ENCODE measurements at places on chromosomes 2 and 18.

GRCh38 chr18:63564021-63564420 lies 21.9 kb downstream of the SERPINB12 start:
- DNase-seq, result no peak

- DNase-seq, result no peak
Measured at GRCh38 chr18:26022585-26022984, 67.8 kb downstream of the SS18 start.

- DNase-seq, result peak; percentile 54
Measured at GRCh38 chr2:230924470-230925341, at the start of gene GPR55. GPR55 (minus strand) TSS chr2:230925242; CDS start chr2:230910962, 14,280 bp downstream.

GRCh38 chr18:26874283-26874682 lies 8.8 kb upstream of the AQP4 start:
- DNase-seq, result no peak

DNA sequence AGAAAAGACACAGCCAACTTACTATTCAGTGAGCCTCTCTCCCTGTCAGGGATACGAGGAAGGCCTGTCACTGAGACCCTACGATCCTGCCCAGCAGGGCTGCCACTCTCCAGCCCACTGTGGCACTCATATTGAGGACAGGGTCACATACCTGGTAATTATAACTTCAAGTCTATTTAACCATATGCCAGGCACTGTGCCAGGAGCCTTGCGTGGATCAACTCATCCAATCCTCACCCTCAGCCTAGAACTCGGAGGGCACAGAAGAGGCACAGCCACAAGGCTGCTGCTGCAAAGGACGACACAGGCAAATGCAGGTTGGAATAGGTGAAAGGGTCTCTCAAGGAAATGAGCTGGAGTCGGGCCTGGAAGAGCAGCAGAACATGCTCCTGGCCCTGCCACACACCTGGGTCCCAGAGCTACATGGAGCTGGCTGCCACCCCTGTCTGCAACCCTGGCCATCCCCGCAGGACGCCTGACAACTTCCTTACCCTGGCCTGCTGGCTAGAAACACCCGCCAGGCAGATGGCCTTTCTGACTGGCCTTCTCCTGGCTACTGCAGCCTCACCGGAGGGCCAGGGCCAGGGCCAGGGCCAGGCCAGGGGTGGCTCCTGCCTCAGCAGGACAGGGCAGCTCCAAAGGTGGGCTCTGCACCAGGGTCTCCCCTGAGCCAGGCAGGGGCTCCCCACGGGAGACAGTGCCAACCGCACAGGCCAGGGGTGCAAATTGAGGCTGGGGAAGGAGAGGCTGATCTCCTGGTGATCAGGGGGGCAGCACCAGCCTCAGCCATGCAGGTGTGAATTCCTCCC lies 32.1 kb upstream of the SLC66A3 start:
- no peak for DNase-seq

GRCh38 chr2:37819186-37819585 lies 105.9 kb upstream of the RMDN2 start:
- no peak for DNase-seq

GRCh38 chr2:189684811-189685210 lies 10.3 kb downstream of the ANKAR start:
- no peak for DNase-seq

GRCh38 chr2:8222979-8223694 lies 458.7 kb upstream of the ID2 start:
- no peak for DNase-seq

GRCh38 chr2:177758591-177759371 lies 313.8 kb downstream of the PDE11A start:
- DNase-seq, result no peak

DNA sequence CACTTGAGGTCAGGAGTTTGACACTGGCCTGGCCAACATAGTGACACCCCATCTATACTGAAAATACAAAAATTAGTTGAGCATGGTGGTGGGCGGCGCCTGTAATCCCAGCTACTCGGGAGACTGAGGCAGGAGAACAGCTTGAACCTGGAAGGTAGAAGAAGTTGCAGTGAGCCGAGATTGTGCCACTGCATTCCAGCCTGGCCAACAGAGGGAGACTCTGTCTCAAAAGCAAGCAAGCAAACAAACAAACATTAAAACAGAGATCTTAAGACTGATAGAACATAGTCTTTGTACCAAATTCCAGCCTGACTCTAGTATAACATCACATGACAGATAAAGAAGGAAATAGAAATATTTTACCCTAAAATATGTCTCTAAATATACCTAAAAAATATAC lies 168.1 kb downstream of the PTPRM start:
- DNase-seq, result no peak

GRCh38 chr18:2920027-2920426 lies 73.2 kb downstream of the EMILIN2 start:
- DNase-seq, result no peak

DNA sequence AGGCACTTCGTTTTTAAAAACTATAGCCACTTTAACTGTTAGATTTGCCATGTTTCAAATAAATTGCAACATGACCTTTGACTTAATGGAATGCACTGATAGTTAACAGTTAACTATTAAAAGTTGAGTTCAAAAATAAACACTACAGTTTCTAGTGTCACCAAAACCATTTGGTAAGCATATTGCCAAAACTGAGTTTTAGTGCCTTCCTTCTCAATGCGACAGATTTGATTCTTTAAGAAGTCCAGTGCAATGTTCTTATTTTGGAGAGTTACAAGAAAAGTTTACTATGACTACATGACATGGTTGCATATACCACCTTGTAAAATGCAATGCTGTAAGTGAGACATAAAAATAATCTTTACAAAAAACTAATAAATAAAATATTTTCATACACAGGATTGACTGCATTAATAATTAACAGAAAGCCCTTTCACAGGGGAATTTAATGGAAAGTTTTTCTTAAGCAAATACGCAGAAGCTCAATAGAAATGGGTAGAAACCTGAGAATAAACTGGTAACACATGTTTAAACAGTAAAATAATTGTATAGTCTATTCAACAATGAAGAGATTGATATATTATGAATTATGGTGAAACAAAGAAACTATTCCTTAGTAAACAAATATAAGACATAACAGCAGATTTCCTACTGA lies 53.8 kb downstream of the GRB14 start:
- DNase-seq, result no peak

DNA sequence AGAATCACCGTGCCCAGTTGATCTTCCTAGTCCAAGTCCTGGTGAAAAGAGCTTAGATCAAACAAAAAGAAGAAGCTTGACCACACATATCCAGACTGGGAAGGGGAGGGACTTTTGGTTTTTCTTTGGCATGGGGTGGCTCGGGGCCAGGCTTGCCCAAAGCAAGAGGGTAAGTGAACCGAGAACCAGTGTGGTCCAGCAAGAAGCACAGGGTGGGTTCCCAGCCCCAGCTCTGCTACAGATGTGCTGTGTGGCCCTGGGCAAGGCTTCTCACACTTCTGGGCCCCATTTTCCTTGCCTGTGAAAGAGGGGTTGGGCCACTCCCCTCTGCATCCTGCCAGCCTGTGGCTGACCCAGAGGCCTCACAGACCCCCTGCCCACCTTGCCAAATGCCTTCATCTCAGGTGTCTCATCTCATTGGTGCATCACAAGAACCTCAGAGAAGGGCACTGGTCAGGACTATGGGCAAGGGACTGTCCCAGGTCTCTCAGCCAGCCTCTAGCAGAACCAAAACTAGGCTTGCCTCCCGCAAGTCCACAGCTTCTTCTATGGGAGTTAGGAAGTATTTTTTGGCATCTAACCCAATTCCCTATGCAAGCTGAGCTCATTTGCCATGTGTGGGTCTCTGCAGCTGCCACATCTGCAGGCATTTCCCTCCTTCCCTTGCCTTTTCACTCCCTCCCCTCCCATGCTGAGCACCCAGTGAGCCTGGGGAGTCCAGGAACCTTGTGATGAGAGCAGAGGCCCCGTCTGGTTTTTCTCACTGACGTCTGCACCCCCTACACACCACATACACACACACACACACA lies 6.9 kb downstream of the ATP6V1B1 start:
- DNase-seq, result no peak

GRCh38 chr18:73283788-73284187 lies 416.0 kb upstream of the NETO1 start:
- DNase-seq, result no peak

GRCh38 chr2:15764683-15765011 lies 173.0 kb downstream of the DDX1 start:
- no peak for DNase-seq

GRCh38 chr2:54115284-54116137 lies at the start of gene ACYP2:
ACYP2 (plus strand) TSS chr2:54115615.
- DNase-seq, result peak; percentile 91

- no peak for DNase-seq
Measured at GRCh38 chr2:106885971-106886915, at the start of gene ST6GAL2. ST6GAL2 (minus strand) TSS chr2:106886167; CDS start chr2:106843977, 42,190 bp downstream.

GRCh38 chr2:98914713-98915580 lies 21.1 kb downstream of the CRACDL start:
- no peak for DNase-seq

DNA sequence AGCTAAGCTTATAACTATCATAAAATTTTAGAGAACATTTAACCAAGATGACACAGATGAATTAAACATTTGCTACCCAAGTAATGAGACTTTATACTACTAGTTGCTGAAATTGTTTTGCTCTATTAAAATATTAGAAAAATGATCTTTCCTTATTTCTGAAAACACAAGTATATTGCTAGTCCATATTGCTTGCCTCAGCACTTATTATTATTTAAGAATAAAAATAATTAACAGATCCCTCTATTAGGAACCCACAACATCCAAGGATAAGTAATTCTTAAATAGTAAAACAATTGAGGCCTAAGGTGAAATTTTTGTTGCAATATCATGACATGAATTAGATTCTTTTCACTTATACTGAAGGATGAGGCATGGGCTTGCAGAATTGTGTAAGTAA lies 65.2 kb downstream of the CCDC148 start:
- DNase-seq, result no peak

- no peak for DNase-seq
Measured at GRCh38 chr2:239302808-239303557, 97.8 kb downstream of the HDAC4 start.

- DNase-seq, result no peak
Measured at GRCh38 chr18:29531746-29532145, 1354.8 kb upstream of the CDH2 start.

GRCh38 chr18:62984656-62985315 lies 269.4 kb downstream of the PHLPP1 start:
- DNase-seq, result no peak

DNA sequence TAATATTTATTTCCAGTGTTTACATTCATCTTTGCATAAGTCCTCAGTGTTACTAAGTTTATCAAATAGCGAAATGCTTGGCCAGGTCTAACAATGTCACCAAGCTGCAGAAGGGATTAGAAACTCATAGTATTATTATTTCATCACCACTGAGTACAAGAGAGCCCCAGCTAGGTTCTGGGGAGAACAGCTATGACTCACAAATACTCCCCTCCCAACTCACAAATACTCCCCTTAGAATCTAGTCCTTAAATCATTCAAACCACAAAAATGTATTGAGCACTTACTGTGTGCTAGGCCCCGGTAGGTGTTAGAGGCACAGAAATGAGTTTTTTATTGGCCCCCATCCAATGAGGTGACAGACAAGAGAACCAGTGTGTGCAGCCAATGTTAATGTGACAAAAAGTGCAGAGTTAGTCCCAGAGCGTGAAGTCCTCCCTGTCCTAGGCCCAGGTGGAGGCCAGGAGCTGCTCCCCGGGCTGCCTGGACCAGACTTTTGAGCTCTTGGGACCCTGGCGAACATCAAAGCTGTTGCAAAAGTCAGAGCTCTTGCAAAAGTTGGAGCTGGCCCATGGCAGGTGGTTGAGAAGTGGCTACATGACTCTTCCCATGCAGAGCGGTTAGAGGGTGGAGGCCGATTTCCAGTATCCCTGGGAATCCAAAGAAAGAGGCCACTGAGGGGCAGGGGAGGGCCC lies 9.8 kb downstream of the STEAP3 start:
- DNase-seq, result no peak

GRCh38 chr2:17401096-17401495 lies 117.1 kb downstream of the RAD51AP2 start:
- DNase-seq, result no peak

GRCh38 chr2:168732100-168732499 lies 70.3 kb upstream of the NOSTRIN start:
- no peak for DNase-seq

DNA sequence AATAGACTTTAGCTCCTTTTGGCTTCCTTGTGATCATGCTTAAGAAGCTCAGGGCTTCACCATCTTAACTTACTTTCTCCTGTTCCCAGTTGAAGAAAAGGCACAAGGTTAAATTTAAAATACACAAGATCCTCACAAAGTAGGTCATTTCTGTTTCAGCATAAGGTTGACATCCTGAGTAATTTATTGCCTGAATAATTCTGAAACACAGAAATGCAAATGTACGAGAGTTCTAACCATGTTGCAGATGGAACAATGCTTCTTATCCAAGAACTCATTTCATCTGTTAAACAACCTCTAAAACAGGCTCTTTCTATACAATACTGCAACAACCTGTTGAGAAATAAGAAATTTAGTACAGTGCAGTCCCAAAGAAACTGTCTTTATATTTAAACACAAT lies 395.2 kb downstream of the BCL11A start:
- no peak for DNase-seq

GRCh38 chr18:43578706-43579105 lies 301.4 kb upstream of the SYT4 start:
- no peak for DNase-seq

DNA sequence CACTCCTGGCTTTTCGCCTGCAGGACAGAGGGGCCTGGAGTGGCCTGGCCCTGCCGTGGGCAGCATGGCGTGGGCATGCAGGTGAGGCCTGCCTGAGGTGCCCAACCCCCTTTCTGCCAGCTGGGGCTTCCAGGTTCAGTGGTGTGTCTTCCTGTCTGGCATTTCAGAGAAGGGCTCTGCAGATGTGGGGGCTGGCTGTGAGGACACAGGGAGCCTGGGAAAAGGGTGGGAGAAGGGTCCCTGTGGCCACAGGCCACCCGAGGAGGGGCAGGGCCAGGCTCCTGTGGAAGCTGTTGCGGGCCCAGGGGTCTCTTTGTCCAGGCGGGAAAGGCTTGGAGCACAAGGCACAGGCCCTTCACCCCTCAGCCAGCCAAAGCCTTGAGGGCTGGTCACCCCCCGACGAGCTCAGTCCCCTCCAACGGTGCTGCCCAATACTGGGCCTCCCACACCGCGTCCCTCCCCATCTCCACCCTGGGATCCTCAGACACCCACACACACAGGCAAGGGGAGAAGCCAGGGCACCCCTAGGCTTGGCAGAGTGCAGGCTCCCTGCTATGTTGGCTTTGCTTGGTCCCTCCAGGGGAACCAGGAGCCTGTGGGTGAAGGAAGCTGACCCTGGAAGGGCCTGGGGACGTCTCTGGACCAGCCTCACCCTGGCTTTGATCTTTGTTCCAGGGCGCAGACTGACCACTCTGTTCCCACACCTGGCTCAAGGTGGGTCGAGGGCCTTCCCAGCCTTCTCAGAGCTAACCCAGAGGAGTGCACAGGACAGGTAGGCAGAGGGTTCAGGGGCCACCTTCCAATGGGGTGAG lies 3.7 kb upstream of the AQP12A start:
- DNase-seq, result no peak

- DNase-seq, result no peak
Measured at GRCh38 chr2:194714541-194714940, 942.5 kb upstream of the SLC39A10 start.

DNA sequence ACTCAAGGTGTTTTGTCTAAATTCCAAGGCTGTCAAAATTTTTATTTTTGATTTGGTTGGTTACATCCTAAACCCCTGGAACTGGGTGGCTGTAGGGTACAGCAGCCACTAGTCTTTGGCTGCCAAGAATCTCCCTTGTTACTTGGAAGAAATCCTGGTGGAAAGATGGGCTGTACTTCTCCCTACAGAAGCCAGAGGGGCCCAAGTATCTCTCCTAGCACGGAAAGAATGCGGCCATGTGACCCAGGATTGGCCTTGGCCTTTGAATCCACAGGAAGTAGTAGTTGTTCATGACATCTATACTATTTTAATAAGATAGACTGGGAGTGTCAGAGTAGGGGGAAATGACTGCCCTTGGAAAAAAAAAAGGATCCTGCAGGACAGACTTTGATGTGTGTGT lies 54.4 kb upstream of the MYO3B start:
- DNase-seq, result no peak
